ENCODE measurements at places on chromosomes 1 and 21.

DNA sequence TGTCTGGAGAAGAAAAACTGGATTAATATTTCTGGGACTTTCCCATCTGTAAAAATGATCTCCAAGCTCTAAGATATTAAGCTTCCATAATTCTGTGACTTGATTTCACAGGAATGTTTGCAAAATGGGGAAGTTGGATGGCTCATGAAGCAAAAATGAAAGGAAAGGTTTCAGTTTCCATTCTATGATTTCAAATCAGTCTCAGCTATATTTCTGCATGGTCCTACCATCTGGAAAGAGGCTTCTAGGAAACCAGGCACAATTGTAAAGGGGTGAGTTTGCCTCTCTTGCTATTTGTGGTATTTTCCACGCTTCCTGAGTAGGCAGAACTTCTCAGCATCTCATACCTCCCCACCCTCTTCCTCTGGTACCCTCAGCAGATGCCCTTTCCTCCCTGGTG, 22.4 kb upstream of the ACTN2 start:
- DNase-seq: no peak

GRCh38 chr1:53890522-53890941, 935 bp upstream of the YIPF1 start:
- DNase-seq: no peak

DNA sequence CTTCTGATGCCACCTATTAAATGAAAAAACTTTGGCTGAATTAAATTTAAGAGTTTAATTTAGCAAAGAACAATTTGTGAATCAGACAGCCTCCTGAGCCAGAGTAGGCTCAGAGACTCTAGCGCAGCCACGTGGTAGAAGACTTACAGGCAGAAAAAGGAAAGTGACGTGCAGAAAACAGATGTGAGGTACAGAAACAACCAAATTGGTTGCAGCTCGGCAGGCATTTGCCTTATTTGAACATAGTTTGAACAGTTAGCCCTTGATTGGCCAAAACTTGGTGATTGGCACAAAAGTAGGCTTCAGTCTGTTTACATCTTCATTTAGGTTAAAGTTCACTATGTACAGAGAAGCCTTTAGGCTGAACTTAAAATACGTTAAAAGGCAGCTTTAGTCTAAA, 22.9 kb downstream of the TCP10L start:
- DNase-seq: peak; percentile 10

DNA sequence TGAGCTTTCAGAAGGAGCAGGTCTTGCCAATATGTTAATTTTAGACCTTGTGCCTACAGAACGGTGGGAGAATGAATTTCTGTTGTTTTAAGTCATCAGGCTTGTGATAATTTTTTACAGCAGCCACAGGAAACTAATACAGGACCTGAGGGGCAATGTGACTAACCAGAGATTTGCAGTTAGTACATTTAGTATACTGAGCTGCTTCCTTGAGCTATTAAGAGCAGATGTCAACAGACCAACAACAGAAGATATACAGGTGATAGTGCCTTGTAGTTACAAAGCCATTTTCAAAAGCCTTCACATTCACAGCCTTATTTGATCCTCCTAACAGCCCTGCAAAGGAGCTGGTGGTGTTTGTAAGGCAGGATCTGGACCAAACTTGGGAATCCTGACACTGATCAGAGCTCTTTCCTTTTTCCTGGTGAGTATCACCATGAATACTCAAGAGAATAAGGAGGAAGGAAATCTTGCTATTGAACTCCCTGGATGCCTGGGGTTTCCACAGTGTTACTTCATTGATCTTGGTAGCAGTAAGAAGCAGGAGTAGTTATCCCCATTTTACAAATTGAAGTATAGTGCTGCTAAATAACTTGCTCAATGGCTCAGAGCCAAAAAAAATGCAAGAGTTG, 4.7 kb upstream of the SLAMF1 start:
- no peak for DNase-seq
